Activated gamma-delta T cell treated with Interleukin-2 at 50 U/mL for 16 hours (primary cell): ENCODE measurements at places on chromosomes 7 and 10.

- DNase-seq = no peak
These were observed 98.9 kb downstream of the CARD11 start for GRCh38 chr7:2944739-2945138.

GRCh38 chr7:135197343-135197742, 14.0 kb downstream of the WDR91 start:
- DNase-seq = no peak

- peak; percentile 37 for DNase-seq
These were observed at the start of gene MLXIPL for GRCh38 chr7:73623798-73624668. TSS of gene MLXIPL (minus strand) at chr7:73624522. CDS start at chr7:73624492, 30 bp downstream.

GRCh38 chr10:70145166-70145665, 1.3 kb downstream of the TYSND1 start:
- DNase-seq = no peak

GRCh38 chr7:23246555-23246954, at the start of gene GPNMB:
TSS of gene GPNMB (plus strand) at chr7:23246775. CDS start at chr7:23246858, 83 bp downstream.
- no peak for DNase-seq

- no peak for DNase-seq
These were observed 6.9 kb upstream of the TNS3 start for GRCh38 chr7:47588704-47589225.

DNA sequence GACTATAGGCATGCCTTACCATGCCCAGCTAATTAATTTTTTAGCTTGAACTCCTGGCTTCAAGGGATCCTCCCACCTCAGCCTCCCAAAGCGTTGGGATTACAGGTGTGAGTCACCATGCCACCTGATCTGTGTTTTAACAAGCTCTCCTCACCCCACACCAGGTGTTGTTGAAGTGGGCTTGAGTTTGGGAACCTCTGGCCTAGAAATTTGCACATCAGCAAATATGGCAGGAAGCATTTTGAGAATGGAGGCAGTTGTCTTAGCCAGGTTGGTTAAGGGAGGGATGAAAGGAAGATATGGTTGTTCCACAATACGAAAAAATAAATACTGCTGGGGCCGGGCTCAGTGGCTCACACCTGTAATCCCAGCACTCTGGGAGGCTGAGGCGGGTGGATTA, 433.1 kb downstream of the TYW1 start:
- DNase-seq = no peak

DNA sequence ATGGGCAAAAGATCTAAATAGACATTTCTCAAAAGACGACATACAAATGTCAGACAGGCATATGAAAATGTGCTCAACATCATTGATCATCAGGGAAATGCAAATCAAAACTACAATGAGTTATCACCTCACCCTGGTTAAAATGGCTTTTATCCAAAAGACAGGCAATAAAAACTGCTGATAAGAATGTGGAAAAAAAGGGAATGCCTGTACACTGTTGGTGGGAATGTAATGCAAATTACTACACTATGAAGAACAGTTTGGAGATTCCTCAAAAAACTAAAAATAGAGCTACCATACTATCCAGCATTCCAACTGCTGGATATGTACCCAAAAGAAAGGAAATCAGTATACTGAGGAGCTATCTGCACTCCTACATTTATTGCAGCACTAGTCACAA, 18.0 kb downstream of the GSDME start:
- no peak for DNase-seq

DNA sequence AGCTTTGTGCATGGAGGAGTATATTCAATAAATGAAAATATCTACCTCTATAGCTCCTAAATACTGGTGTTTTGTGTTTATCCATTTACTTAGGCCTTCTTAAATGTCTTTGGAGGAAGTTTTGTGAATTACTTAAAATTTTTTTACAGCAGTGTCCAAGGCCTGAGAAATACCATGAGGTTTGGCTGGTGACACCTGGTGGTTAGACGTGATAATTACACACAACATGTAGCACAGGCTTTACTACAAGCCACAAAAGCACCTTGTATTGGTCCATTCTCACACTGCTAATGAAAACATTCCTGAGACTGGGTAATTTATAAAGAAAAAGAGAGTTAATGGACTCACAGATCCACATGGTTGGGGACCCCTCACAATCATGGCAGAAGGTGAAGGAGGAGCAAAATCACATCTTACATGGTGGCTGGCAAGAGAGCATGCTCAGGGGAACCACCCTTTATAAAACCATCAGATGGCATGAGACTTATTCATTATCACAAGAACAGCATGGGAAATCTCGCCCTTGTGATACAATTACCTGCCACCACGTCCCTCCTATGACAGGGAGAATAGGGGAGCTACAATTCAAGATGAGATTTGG, 20.6 kb downstream of the HYAL4 start:
- DNase-seq = peak; percentile 41

DNA sequence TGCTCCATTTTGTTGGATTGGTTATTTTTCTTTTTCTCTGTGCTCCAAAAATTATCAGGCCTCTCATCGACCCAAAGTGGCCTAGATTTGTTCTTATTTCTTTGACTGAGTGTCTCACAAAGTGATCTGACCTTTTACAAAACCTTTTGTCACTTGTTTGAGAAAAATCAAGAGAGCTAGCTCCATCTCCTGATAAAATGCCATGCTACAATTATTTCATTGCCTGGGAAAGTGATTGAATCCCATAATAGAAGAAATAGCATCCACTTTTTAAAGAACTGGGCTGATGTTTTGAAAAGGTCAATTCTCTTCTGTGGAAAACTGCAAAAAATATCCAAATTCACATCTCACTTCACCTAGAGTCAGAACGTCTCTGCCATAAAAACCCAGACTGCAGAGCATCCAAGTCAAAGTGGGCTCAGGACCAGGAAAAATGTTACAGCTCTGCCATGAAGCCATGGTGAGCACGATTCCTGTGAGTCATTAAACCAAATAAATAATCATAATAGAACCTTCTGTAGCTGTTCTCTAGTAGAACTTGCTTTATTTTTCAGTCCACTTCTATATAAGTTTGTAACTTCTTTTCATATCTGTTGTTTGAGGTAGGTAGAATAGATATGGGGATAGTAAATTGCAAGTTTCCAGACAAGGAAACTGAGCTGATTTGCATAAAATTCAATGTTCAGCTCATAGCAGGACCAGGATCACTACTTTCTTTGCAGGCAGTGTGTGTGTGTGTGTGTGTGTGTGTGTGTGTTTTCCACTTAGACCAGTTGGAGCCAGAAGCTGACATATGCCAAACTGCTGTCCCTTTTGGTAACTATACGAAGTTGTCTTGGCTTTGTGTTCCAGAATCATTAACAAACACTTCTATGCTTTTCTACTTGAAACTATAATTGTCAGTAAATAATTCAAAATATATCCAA, 632.5 kb upstream of the ANKRD30A start:
- DNase-seq = no peak

DNA sequence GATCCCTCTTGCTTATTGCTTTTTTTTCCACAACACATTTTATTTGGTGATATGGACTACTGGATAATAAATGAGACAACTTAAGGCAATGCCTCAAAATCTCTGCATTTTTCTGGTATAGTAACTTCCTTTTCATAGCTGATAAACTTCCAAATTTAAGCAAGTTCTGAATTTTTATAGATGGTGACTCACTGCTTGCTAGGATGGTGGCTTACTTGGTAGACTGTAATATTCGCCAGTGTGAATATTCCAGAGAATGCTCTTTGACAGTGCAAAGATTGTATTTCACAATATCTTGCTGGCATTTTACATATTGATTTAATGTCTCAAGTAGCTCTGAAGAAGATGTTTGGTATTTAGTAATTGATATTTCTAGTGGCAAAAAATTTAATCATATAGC, 472.4 kb downstream of the TFEC start:
- DNase-seq = no peak

DNA sequence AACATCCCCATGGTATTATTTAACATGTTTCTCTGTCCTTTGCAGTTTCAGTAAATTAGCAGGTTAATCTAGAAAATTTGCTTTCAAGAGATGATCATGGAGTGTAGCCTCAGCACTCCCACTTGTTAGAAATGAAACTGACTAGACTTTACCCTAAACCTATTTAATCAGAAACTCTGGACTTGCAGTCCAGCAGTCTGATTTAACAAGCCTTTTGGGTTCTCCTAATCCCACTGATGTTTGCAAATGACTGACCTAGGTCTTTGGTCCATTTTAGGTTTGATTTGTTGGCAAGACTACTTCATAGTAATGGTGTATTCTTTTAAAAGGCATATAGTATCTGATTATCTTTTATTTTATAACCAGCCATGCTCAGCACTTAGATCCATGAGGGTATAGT, 55.5 kb upstream of the SLC25A13 start:
- no peak for DNase-seq

- no peak for DNase-seq
These were observed 262.8 kb upstream of the GRB10 start for GRCh38 chr7:51045319-51046102.

DNA sequence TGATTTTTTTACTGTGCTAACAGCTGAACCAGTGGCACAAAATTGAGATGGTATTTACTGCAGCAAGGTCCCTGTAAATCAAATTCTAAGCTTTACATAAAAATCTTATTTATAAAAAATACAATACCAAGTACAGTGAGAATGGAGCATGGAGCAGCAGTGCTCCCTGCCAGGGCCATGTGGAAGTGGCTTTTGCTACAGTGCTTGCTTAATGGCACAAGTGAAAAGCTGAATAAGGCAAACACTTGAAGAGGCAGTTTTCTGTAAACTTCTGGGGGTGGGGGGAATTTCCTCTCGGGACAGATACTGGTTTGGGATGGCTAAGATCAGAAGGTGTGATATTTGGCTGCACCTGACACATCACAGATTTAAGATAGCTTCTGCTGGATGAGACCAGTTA, 27.5 kb downstream of the AP3M1 start:
- DNase-seq = no peak

DNA sequence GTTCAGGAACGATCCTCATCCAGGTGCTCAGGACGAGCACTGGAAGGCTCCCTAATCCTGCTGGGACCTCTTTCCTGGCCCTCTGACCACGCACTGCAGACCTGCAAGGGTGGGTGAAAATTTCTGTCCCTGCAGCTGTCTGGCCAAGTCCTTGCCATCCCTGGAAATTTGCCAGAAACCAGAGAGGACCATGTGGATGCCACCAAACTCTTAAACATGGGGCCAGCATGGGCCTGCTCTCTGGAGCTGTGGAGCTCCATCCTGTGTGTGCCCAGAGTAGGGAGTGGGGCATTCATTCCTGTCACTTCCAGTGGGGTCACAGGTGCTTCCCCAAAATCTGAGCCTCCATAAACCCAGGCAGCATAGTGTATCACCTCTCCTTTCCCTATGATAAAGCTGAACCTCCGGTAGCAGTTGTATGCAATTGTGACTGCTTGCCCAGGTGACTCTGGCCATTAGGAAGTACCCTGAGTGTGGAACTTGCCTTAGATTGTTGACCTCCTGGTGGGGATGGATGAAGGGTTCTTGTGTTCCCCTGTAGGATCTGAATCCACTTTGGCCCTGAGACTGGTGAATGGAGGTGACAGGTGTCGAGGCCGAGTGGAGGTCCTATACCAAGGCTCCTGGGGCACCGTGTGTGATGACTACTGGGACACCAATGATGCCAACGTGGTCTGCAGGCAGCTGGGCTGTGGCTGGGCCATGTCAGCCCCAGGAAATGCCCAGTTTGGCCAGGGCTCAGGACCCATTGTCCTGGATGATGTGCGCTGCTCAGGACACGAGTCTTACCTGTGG, 57.1 kb downstream of the DMBT1 start:
- DNase-seq = no peak

- no peak for DNase-seq
These were observed 19.3 kb downstream of the PON1 start for GRCh38 chr7:95304990-95305389.

DNA sequence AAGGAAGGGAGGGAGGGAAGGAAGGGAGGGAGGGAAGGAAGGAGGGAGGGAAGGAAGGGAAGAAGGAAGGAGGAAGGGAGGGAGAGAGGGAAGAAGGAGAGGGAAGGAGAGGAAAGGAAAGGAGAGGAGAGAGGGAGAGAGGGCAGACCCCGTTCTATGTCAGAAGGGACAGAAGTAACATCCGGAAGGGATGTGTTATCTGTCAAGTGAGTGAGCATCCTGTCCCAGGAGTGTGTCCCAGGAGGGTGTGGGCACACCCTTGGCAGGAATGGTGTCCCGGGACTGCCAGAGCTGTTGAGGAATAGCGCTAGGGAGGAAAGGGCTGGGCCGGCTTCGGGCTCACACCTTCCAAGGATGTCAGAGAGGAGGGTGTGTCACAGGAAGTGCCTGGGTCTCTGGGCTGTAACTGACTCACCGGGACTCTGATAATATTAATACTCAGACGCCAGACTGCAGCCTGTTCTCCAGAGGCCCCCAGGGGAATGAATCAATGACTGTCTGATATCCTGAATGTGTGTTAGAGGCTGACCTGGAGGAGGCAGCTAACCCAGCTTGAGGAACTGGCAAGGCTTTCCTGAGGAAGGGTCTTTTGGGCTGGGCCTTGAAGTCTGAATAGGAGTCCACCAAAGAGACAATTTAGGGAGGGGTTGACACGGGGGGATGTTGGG, 125.6 kb upstream of the TNRC18 start:
- DNase-seq = no peak

DNA sequence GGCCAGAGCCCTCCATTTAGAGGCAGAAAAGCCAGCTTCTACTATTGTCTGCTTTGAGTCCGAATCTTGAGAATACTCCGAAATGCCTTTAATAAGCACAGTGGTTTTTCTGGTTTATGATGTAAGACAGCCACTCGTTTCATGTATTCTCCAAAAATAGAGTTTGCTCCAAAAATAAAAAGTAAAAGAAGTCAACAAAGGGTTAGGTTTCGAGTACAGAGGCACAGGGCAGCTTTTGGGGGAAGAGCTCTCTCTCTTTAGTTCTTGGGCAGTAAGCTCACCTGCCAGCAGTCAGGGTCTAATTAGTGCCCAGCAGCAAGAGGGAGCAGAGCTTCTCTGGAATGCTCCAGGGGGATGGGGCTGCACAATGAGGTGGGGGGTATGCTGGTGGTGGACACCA, 20.2 kb downstream of the CREB3L2 start:
- no peak for DNase-seq

DNA sequence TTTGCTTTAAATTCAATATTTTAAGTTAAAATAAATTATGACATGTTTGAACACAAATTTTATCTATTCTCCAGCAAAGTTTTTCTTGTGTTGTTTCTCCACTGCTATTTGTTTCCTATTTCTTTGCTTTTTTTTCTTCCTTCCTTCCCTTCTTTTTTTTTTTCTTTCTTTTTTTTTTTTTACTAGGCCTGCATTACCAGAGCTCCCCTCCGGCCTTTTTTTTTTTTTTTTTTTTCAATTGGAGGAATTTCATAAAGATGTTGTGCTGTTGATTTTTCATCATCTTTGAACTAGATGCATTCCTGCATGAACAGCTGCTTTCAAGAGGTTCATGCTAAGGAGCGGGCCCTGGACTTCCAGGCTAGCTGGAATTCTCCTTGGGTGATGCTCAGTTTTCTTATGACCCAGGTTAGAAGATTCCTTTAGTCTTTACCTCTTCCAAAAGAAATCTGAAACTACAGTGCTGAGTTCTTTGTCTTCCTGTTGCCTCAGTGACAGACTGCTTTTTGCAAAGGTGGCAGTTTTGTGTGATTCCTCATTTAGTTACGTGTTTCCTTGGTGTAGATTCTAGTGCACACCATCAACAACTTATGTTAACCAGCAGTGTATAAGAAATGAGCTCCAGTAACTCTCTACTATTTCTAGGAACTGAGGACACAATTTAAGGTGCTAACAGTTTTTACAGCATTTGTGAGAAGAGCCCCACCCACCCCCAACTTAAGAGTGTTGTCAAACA, 4.8 kb upstream of the CAMK1D start:
- DNase-seq = no peak

- no peak for DNase-seq
These were observed 108.1 kb downstream of the CLEC2L start for GRCh38 chr7:139631520-139632031.
